ENCODE measurements at places on chromosomes 16 and 17.

GRCh38 chr17:59829217-59830006 lies 63.3 kb downstream of the TUBD1 start:
- DNase-seq, result no peak

DNA sequence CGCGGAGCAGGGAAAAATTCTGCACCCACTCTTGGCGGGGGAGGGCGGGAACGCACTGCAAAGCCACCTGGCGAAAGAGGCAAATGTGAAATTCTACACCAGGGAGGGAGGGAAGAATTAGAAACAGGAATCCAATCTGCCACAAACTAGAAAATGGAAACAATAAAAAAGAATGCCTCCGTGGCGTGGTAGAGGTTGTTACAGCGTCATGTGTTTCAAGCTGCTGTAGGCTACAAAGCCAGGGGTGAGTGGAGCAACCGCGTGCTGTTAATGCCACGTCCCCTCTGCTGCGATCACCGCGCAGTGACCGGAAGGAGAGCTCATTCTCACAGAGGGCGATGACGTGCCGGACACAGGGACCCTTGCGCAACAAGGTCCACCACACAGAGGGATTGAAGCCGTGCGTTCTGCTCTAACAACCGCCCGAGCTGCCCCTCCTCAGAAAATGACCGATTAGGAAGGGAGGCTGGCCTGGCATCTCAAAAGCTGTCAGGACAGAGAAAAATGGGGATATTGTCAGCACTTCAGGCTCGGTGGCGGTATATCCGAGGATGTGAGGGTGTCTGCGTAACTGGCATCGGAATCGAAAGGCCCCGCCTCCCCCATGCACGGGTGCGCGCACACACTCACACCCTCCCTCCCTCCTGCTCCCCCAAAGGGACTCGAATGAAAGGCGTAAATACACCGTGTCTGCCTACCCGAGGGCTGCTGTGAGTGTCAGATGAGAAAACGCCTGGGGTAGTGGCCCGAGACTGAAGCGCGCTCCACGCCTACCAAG lies 70.8 kb upstream of the TNRC6C start:
- peak; percentile 69 for DNase-seq

- peak; percentile 9 for DNase-seq
These were observed 26.1 kb downstream of the SPG7 start for GRCh38 chr16:89534252-89534756.

DNA sequence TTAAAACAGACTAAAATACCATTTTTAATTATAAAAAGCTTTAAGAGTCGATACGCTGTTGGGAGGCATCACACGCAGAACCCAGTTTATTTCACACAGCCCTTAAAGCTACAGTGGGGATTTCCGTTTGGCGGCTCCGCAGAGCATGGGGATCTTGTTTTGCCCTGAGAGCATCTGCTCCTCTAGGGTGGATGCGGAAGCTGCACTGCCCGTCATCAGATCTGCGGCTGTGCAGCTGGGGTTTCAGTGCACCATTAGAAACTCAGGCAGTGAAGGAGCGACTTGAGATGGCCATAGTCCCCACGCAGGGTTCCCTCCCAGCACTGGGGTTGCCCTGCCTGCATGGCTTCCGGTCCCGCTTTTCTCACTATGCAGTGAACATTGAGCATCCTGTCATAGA lies 62.2 kb upstream of the CHMP6 start:
- DNase-seq, result no peak

DNA sequence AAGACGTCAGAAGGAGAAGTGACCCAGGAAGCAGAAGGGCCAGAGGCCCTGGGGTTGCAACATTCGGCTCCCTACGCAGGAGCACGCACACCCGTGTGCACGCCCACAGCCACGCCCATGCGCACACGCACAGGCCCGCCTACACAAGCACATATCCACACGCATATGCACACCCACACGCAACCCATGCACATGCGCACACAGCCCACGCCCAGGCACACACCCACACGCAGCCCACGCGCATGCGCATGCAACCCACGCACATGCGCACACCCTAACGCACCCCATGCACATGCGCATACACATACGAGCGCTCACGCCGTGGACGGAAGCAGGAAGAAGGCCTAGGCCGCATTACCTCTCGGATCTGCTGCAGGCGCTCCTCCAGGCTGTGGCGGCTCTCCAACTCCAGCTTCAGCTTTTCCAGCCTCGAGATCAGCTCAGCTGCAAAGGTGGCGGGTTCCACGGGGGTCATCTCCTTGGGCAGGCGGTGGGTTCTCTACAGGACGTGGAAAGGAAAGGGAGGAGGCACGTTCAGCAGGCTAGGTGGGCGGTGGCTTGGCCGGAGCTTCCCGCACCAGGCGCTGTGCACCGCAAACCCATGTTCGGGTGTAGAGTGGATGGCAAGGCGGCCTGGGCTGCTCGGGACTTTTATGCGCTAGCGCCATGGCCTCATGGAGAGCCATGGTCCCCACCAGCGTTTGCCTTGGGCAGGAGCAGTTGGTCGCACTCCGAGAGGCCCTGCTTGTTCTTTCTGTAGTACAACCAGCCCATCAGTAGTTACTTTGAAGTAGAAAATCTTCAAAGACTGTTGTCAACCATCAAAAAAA lies 23.4 kb downstream of the AXIN2 start:
- peak; percentile 64 for DNase-seq

DNA sequence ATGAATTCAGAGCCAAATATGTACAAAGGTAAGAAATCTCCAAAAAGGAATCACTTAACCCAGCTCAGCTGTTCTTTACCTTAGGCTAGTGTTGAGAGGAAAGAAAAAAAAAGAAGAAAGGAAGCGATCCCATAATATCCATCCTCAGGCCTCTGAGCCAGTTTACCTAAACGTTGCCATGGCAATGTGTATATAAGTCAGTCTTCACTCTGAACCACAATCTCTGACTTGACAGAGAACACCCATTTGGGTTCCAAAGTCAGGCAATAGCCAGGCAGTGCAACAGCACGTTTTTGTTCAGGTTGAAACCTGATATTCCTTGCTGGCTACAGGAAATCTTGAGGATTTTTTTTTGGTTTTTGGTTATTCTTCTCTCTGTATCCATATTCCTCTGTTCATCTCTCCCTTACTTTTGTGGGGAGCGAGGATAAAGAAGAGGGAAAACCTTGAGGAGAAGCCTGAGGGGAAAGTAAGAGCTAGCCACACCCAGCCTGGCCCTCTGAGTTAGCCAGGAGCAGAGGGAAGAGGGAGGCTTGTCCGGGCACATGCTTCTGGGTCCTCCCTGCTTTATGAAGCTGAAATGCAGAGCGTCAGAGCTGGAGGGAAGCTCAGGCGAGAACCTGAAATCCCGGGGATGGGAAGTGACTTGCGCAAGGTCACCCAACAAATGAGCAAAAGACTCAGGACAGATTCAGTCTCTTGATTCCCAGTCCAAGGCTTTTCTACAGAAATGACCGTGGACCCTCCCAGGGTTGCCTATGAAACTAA lies 152.7 kb downstream of the SOX9 start:
- DNase-seq, result no peak

GRCh38 chr17:81884968-81885367 lies 6.4 kb downstream of the ALYREF start:
- DNase-seq, result no peak

Data from activated CD4-positive, alpha-beta T cell treated with anti-CD3 and anti-CD28 coated beads for 48 hours (primary cell).